H1 (cell line): ENCODE measurements at places on chromosomes 16 and 17.
A peak's percentile ranks its signal among the peaks of the same experiment; 100 is the strongest.

DNA sequence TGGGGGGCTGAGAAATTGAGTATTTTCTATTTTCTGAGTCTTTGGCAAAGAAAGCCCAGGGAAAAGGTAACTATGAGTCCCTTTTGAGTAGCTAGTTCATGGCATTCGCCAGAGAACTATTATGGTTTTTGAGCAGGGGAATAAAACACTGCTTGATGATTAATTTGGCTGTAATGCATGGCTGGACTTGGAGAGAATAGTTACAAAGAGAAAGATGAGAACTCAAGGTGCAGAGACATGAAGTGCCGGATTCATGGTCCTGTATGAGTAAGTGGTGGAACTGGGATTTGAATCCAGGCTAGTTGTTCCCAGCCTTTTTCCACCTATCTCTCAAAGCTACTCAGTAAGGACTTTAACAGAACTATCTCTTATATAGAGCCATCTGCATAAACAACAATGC is 266.6 kb downstream of the CA10 start:
- no peak for DNase-seq

- no peak for DNase-seq
These were observed 5.0 kb downstream of the TSR1 start for GRCh38 chr17:2331303-2331702.

DNA sequence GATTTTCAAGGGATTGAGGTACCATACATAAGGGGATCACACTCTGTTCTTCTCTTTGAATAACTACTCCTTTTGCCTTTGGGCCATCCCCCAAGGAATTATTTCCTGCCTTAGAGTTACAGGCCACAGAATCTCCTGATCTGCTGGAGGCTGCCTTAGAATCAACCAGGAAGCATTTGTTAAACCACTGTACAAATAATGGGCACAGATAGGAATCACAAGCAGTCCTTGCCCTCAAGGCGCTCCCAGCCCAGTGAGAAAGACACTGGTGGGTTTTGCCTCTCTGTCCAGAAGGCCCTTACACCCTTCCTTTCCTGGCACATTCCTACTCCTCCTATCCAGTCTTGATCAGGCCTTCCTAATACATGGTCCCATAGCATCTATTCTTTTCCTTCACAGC is 45.9 kb downstream of the MRTFB start:
- no peak for DNase-seq

- DNase-seq = no peak
These were observed 1194.3 kb upstream of the CDH8 start for GRCh38 chr16:63230421-63231040.

DNA sequence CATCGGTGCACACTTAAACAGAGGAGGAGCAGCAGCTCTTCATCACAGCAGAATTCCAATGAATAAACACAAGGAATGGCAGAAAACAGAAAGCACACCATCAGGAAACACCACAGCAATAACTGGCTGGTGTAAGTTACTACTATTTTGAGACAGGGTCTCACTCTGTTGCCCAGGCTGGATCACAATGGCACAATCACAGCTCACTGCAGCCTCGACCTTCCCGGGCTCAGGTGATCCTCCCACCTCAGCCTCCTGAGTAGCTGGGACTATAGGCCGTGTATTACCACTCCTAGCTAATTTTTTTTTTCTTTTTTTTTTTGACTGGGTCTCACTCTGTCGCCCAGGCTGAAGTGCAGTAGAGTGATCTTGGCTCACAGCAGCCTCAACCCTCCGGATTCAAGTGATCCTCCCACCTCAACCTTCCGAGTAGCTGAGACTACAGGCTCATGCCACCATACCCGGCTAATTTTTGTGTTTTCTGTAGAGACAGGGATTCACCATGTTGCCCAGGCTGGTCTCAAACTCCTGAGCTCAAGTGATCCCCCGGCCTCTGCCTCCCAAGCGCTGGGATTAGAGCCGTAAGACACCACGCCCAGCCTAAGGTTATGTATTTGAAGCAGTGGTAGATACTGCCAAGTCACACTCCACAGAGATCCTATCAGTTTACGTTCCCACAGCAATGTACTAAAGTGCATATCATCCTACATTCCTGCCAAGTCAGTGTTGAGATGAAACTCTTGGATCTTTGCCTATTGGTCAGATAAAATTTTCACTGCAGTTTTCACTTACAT is 20.7 kb downstream of the TRAP1 start:
- no peak for DNase-seq

GRCh38 chr17:68853439-68853838 is 101.8 kb downstream of the ABCA8 start:
- DNase-seq = no peak

DNA sequence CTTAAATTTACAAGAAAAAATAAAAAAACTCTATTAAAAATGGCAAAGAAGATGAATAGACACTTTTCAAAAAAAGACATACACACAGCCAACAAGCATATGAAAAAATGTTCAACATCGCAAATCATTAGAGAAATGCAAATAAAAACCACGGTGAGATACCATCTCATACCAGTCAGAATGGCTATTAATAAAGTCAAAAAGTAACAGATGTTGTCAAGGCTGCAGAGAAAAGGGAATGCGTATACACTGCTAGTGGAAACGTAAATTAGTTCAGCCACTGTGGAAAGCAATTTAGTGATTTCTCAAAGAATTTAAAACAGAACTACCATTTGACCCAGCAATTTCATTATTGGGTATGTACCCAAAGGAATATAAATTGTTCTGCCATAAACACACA is 31.4 kb downstream of the CAPNS2 start:
- no peak for DNase-seq

DNA sequence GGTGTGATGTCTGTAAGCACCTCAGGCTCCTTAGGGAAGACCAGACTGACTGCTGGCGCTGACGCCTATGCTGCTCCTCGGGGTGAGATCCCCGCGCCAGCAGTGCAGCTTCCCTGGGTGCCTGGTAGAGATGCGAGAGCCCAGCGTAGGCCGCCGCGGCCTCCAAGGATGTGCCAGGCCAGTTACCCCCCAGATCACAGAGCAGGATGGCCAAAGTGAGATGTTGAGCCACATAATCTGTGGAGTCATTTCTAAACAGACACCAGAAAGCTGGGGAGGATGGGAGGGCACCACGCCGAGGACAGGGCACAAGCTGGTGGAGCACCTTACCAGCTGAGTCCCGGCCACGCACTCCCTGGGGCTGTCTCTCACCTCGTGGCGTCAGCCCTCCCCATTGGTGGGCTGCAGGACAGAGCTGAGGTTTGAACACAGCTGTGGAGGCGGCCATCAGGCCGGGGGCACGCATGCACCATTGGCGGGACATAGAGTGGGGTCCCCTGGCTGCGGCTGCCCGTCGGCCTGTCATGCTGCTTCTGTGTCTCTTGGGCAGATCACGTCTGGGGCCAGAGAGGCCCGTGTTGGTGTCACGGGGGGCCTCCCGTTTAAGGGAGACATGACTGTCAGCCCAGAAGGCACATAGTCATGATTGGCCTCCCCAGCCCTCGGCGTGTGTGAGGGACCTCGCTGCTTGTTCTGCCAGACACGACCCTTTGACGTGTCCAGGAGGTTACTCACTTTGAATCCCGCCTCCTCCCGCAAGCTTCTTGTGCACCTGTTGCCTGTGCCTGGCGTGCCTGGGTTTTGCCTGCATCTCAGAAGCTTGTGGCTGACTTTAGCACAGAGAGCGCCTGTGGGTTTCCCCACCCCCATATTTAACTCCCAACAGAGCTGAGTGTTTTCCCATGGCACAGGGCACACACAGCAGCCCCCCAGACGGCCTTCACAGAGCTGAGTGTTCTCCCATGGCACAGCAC is 21.9 kb downstream of the MAPK8IP3 start:
- DNase-seq = no peak

DNA sequence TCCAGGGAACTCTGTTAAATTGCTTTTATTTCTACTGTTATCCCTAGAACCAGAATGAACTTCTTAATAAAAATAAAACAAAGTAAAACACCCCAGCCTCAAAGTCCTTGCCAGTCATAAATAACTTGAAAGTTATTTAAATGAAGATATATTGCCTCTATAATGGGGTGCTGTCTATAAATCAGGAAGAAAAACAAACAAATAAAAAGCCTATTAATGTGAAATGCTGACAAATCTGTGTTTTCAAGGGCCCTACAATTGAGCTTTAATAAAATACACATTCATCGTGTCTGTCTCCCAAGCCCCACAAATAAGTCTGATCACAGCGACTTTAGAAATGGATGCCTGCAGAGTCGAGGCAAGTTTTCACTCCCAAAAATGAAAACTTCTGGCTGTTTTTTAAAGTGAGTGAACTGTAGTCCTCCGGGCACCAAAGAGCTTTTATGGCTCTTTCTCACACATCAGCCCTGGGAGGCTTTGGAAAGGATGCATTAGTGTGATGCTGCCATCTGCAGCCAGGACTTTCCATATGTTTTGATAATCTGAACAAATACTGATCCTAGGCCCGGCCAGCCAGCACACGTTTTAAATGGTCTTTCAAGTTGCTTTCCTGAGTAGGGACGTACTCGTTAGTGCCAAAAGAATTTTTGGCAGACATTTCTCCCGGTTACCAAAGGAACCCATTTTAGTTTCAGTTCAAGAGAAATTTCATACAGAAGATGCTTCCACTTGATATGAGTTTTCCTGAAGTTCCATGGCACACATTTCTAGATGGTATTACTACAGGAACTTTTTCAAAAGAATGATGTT is 16.3 kb downstream of the NACA2 start:
- DNase-seq = no peak

DNA sequence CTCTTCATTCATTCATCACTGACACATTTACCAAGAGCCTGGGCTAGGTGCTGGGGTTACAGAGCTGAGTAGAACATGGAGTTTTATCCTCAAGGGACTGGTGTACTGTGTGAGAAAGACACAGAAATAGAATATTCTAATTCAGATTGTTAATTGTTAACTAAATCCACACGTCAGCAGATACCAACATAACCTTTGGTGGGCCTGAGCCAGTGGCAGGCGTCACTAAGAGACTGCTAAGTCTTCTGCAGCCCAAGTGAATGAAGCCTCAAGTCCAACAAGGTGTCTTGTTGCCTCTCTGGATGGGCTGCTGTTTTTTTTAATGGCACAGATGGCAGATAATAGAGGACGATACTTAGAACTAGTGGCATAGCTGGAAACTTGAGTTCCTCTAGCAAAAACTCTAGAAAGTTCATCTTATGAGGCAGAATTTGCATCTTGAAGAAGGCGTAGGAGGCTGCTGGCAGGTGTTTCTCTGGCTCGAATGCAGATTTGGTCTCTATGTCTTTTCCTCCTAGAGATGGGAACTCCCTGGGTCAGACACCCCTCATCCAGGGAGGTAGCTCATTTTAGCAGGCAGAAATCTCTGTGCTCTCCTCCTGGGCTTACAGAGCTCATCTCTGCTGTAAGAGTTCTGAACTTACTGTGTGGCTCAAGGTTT is 179.5 kb downstream of the NTN1 start:
- DNase-seq = no peak

DNA sequence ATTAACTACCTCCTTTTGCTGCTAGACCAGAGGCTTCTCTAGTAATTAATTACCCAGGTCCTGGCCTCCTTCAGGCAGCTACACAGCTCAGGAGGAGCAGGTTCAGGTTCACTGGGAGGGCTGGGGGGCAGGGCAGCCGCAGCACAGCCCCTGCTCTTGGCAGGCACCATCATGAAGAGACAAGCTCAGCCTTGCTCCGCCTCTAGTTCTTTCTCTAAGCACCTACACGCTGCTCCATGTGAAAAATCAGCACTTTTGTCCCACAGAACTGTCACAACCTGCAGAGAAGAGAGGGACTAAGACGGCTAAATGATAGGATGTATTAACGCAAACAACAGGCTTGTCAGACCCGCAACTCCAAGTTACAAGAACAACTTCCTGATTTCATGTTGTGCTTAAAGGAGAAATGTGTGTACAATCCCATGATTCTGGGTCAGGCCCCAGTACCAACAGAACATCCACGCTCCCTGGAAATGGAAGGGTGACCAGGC is 53.4 kb downstream of the GRB2 start:
- DNase-seq = no peak

- DNase-seq = no peak
These were observed 3.0 kb downstream of the PRR35 start for GRCh38 chr16:563072-563644.

- DNase-seq = no peak
These were observed 3.2 kb upstream of the AKTIP start for GRCh38 chr16:53506254-53506653.

- no peak for DNase-seq
These were observed 32.2 kb upstream of the HAS3 start for GRCh38 chr16:69073181-69073702.

GRCh38 chr16:67181346-67181745 is 2.4 kb downstream of the MATCAP1 start:
- DNase-seq = no peak

GRCh38 chr17:18109935-18110485 is 1.5 kb downstream of the MYO15A start:
- DNase-seq = no peak

- DNase-seq = peak; percentile 31
These were observed 32.1 kb upstream of the PRKCB start for GRCh38 chr16:23803591-23804123.

DNA sequence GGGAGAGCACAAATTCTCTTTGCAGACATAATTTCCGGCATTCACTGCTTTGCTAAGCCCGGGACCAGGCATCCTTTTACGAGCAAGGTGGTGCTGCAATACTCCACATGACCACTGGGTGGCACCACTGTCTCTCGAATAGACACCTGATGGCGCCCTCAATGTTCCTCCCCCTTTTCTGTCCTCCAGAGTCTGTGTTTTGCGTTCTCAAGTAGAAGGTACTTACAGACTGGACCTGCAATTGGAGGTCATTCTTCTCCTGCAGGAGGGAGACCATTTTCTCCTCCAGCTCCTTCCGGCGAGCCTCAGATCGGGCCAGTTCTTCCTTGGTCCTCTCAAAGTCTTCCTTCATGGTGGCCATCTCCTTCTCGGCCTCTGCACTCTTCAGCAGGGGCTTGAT is 45.2 kb downstream of the MYH13 start:
- peak; percentile 73 for DNase-seq

GRCh38 chr16:23929856-23930255 is 94.1 kb downstream of the PRKCB start:
- no peak for DNase-seq

- DNase-seq = no peak
These were observed 77.9 kb downstream of the MAP2K4 start for GRCh38 chr17:12098568-12098967.

GRCh38 chr17:8954339-8954738 is 11.2 kb downstream of the PIK3R5 start:
- no peak for DNase-seq

GRCh38 chr16:54208237-54208636 is 78.3 kb downstream of the IRX3 start:
- no peak for DNase-seq

DNA sequence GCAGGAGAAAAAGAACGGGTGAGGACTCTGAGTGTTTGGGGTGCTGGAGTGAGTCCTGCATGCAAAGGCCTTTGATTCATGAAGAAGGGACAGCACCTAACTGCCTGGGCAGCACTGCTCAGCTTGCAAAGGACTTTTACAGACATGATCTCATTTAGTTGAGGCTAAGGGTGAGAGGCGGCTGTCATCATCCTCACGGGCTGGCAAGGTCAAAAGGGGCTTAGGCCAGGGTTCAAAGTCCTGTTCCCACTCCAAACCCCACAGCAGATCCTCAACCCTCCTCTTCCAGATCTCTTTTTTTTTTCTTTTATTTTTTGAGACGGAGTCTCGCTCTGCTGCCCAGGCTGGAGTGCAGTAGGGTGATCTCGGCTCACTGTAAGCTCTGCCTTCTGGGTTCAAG is 4.8 kb downstream of the RHBDF2 start:
- DNase-seq = no peak

GRCh38 chr17:46948544-46948943 is 25.6 kb downstream of the GOSR2 start:
- no peak for DNase-seq
